ENCODE measurements at places on chromosomes 4 and X.

DNA sequence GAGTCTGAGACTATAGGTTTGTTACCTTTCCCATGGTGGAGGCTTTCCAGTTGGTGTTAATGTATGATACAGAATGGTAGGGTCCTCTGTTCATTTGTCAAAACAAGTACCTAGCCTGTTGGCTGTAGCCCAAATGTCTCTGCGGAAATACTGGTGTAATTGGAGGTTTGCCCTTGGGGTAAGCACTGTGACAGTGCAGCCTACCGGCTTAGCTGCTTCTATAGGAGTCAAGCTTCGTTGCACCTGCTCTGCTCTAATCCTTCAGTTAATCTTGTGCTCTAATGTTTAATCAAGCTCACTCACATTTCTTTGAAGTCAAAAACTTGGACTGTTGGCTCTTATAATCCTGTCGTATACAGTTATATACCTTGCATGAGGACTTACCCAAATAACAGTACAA, 203.4 kb downstream of the CCNG2 start:
- no peaks in the 10 kb centered on the region for H3K36me3 ChIP-seq
- H3K4me3 ChIP-seq = no peak overlapping the region
- no peak overlapping the region for H3K27ac ChIP-seq
- peak; percentile 48 for DNase-seq
- no peaks in the 10 kb centered on the region for H3K27me3 ChIP-seq

DNA sequence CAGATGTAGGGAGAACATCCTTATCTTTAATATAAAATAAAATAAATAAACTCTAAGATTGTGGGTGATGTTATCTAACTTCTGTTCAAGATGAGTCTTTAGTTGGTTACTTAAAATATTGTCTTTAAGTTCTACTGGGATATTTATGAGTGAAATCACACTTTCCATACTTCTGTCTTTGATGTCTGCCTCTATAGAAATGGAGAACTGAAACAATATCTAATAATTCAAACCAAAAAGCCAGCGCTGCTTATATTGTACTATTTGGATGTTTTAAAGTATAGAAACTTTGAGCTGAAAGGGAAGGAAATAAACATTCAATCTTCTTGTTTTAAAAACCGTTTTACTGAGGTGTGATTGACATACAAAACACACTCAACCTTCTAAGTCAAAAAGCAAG, 44.8 kb upstream of the RPS6KA3 start:
- no peaks in the 10 kb centered on the region for H3K4me1 ChIP-seq
- no peaks in the 10 kb centered on the region for H3K36me3 ChIP-seq
- H3K27me3 ChIP-seq = no peaks in the 10 kb centered on the region
- no peak overlapping the region for H3K27ac ChIP-seq

- no peaks in the 10 kb centered on the region for H3K4me1 ChIP-seq
- no peaks in the 10 kb centered on the region for H3K36me3 ChIP-seq
- DNase-seq = no peak
- H3K27me3 ChIP-seq = no peaks in the 10 kb centered on the region
Measured at GRCh38 chr4:178789279-178789678, 1347.0 kb upstream of the AGA start.

GRCh38 chr4:72374159-72374558, 194.9 kb downstream of the ADAMTS3 start:
- no peak for DNase-seq
- no peak overlapping the region for H3K4me3 ChIP-seq
- H3K4me1 ChIP-seq = no peaks in the 10 kb centered on the region
- no peaks in the 10 kb centered on the region for H3K27me3 ChIP-seq

DNA sequence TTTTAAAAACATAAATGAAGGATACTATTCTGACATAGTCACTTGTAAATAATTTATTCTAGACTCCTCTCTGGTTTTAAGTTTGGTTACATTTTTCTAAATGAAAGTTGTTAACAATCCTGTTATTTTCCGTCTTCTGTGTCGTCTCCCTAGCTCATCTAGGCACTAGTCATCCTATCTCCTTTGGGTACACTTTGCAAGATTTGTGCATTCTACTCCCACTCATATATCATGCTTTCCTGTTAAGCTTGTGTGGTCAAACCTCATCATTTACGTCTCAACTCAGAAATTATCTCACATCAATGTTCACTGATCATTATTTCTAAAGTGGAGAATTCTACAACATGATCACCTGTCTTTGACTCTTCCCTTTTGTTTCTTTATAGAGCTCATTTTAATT, 658.7 kb downstream of the TLL1 start:
- H3K27ac ChIP-seq = no peak overlapping the region
- H3K36me3 ChIP-seq = no peaks in the 10 kb centered on the region
- no peaks in the 10 kb centered on the region for H3K4me1 ChIP-seq
- no peak for DNase-seq

GRCh38 chr4:116126794-116127193, 958.6 kb downstream of the TRAM1L1 start:
- H3K27ac ChIP-seq = no peak overlapping the region
- no peak for DNase-seq
- no peak overlapping the region for H3K4me3 ChIP-seq
- H3K4me1 ChIP-seq = no peaks in the 10 kb centered on the region

DNA sequence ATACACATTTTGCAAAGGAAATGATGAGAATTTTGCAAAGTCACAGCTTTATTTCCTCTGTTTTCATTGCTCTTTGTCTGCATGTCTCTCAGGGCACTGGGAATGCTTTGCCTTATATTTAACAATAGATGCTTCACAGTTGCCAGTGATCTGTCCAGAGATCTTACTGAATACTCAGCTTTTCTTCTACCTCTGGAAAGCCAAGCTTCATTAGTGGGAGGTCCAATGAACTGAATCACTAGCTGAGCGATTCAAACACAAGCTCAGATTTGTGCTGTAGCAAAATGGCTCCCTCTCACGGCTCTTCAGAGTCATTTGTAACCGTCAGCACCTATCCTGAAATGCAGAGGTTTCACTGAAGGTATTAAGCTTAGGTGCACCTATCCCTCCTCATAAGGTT, 138.9 kb downstream of the DCLK2 start:
- peaks cover 14% of the 10 kb centered on the region for H3K4me1 ChIP-seq
- no peak for DNase-seq
- H3K36me3 ChIP-seq = no peaks in the 10 kb centered on the region
- no peak overlapping the region for H3K4me3 ChIP-seq
- H3K27me3 ChIP-seq = no peaks in the 10 kb centered on the region

DNA sequence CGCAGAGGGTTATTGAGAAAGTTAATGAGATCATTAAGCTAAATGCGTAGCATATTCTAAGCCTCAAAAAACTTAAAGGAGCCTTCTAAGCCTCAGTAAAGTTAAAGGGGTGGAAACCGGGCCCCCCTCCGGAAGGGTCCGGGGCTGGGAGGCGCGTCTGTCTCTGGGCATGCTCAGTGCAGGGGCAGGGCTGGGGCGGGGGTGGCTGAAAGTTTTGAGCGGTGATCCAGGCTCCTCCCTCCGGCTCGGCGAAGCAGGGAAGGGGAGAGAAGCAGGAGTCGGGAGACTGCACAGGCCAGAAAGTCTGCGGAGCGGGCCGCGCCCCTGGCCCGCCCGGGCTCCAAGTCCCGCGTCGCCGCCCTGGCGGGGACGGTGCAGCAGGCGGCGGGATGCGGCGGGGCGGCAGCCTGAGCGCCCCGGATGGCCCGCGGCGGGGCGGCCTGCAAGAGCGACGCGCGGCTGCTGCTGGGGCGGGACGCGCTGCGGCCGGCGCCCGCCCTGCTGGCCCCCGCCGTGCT, at the start of gene EVC:
EVC (plus strand) TSS at position 241 of the 518 bp plus-strand sequence; CDS start at position 421, 180 bp downstream.
- no peaks in the 10 kb centered on the region for H3K36me3 ChIP-seq
- DNase-seq = peak; percentile 87
- peaks cover 39% of the 10 kb centered on the region for H3K4me1 ChIP-seq
- peak within 1 kb of the TSS; percentile 35 for H3K4me3 ChIP-seq
- H3K27ac ChIP-seq = peak within 1 kb of the TSS; percentile 58

GRCh38 chrX:41722816-41723618, 964 bp upstream of the GPR82 start:
- H3K36me3 ChIP-seq = no peaks in the 10 kb centered on the region
- no peaks in the 10 kb centered on the region for H3K4me1 ChIP-seq
- no peak overlapping the region for H3K4me3 ChIP-seq
- no peak overlapping the region for H3K27ac ChIP-seq

- no peaks in the 10 kb centered on the region for H3K4me1 ChIP-seq
- H3K36me3 ChIP-seq = no peaks in the 10 kb centered on the region
- no peak for DNase-seq
- no peak overlapping the region for H3K27ac ChIP-seq
- no peak overlapping the region for H3K4me3 ChIP-seq
Measured at GRCh38 chr4:87805971-87806370, 6.6 kb downstream of the IBSP start.

Data from thyroid gland (tissue), 4 donors.